ENCODE measurements at places on chromosomes 12 and 14. TPM values are rescaled to one million over a fixed set of nuclear protein-coding genes. Genes with fewer than 3 reads are reported as not detected.

The SIX1 gene
- 0.48 TPM for total RNA-seq

The SCNN1A gene
- total RNA-seq, result 0.65 TPM

The DAO gene
- total RNA-seq, result not detected

The P2RX7 gene
- total RNA-seq, result 3.6 TPM

The TAPBPL gene
- 8.2 TPM for total RNA-seq

The STYK1 gene
- total RNA-seq, result 12.3 TPM

The WNT5B gene
- total RNA-seq, result 0.33 TPM

The EVL gene
- total RNA-seq, result 27.4 TPM

The KRT73 gene
- not detected for total RNA-seq

The PLEKHD1 gene
- not detected for total RNA-seq

The NTF3 gene
- 0.19 TPM for total RNA-seq

The SERPINA5 gene
- total RNA-seq, result 0.19 TPM

The SYT10 gene
- total RNA-seq, result not detected

The RPGRIP1 gene
- total RNA-seq, result not detected

The HOXC4 gene
- not detected for total RNA-seq

The CCDC77 gene
- total RNA-seq, result 15.7 TPM

The CLEC9A gene
- not detected for total RNA-seq

The SERPINA1 gene
- not detected for total RNA-seq

The LGALS3 gene
- 68.6 TPM for total RNA-seq

Data from vein endothelial cell (primary cell).